CD4-positive, alpha-beta T cell treated with Interferon gamma for 1 hour (primary cell): ENCODE measurements at places on chromosomes 7 and 10.

GRCh38 chr7:112042631-112043030, 163.6 kb downstream of the DOCK4 start:
- no peak for DNase-seq

DNA sequence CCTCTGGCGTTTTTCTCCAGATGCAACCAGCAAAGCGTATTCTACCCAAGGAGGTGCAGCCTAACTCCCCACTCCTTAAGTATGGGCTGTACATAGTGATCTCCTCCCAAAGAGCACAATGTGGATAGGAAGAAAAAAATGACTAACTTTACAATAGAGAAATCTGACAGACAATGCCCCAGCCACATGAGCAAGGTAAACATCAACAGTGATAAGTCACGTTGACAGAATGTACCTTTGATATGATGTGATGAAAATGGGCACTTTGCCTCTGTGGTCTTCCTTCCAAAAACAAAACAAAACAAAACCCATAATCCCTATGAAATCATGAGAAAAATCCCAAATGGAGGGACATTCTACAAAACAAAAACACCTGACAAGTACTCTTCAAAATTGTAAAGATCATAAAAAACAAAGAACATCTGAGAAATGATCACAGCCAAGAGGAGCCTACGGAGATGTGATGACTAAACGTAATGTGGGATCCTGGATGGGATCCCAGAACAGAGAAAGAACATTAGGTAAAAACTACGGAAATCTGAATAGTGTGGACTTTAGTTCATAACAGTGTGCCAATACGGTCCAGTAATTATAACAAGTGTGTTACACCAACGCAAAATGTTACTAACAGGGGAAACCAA, 50.6 kb downstream of the ABLIM1 start:
- no peak for DNase-seq

- DNase-seq = no peak
Observed at GRCh38 chr10:34415039-34415438, 400.1 kb downstream of the PARD3 start.

GRCh38 chr7:90957883-90958282, 306.4 kb upstream of the FZD1 start:
- no peak for DNase-seq

- DNase-seq = no peak
Observed at GRCh38 chr10:84607044-84607443, 278.7 kb downstream of the CCSER2 start.

DNA sequence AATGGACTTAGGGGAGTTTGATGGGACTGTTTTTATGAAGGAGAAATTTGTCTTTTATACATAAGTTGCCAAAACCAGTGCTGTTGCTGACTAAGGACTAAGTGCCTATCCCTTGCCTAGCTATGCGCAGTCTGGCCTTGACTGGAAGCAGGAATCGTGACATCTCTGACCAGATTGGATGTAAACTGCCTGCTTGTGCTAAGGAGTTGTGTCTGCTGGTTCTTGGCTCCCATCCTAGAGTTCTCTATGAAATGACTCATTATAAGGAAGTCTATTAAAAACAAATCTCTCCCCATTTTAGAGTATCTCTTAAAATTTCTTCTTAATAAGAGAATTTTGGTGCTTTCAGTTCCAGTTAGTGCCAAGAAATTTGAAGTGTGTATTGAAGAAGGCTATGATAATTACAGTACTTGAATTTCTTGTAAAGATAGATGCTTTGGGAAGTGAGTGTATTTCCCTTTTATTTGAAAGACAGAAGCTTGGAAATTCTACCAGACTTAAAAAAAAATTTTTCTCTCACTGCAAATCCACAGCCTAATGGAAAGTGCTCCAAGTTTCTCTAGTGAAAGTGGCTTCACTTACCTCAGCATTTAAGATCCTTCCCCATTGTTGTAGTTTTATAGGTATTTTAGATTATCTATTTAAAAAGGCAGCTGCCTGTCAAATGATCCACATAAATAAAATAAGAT, 77.6 kb downstream of the BICC1 start:
- no peak for DNase-seq

- DNase-seq = no peak
Observed at GRCh38 chr10:49744924-49745605, 17.1 kb downstream of the OGDHL start.

- DNase-seq = no peak
Observed at GRCh38 chr7:1446620-1447032, 12.6 kb downstream of the MICALL2 start.

GRCh38 chr7:43669286-43670081, 59.8 kb downstream of the COA1 start:
- DNase-seq = peak; percentile 80

DNA sequence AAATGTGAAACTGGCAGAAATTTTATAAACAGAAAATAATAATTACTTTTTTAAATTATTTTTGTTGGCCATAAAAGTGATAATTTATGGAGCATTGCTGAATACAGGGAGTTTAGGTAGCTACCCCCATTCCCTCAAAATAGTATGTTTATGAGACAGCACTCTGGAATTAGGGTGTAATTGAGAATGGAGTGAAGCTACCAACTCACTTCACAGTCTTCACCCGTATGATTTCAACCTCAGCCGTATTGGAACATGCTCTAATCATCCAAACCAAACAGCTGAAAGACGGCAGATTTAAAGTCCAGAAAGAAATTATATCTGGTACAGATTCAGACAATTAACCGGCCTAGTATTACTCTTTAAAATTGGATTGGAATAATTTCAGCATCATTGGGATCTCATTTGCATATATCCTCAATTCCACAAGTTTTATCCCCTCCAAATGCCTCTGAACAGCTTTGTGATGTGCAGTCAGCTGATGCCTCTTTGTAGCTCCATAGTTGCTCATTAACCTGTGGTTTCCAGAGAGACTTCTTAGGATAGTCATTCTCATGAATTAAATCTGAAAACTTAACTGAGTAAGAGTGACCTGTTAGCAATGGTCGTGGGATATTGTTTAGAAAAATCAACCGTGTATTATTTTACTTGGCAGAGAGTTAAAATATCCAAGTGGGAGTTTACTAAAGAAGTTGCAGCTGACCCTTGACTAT, 59.1 kb upstream of the GJD4 start:
- no peak for DNase-seq

GRCh38 chr7:6096581-6096980, 65.4 kb downstream of the ANKRD61 start:
- no peak for DNase-seq

GRCh38 chr10:114931072-114931679, 6.8 kb upstream of the TRUB1 start:
- DNase-seq = no peak

DNA sequence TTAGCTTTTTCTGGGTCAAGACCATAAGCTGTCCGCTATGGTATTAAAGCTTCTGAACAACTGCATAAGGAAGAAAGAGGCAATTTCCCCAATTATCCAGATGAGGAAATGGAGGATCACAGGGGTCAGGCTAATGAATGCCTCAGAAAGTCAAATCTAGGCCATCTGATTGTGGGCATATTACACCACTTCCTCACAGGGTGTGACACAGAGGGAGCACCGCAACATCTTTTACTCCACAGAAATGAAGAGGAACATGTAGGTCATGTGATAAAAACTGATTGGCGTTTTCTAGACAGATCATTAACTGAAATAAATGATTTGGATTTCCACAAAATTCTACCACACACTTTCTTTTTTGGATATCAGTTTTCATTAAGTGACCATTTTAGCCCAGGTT, 384.4 kb downstream of the PARD3 start:
- no peak for DNase-seq

- no peak for DNase-seq
Observed at GRCh38 chr10:118278649-118279048, 63.5 kb downstream of the FAM204A start.
